ENCODE measurements at places on chromosomes 16 and 17.

- DNase-seq, result no peak
Measured at GRCh38 chr17:74202938-74203337, 540 bp upstream of the RPL38 start.

GRCh38 chr17:33497623-33498022 is 204.5 kb upstream of the ASIC2 start:
- no peak for DNase-seq

DNA sequence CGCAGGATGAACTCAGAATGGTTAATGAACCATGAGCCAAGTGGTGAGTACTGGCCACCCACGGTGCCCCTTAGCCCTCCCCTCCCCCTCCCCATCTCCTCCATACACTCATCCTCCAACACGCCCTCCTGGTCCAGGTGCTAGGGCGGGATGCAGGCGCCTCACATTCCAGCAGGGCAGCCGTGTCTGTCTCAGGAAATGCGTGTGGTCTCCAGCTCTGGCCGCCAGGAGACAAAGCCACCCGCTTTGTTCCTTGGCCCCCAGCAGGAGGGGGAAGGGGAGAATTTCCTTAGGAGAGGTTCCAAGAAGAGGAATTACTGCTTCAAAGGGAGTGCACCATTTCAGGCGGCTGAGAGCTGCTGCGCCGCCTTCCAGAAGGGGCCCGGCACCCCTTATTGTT is 29.7 kb upstream of the RMI2 start:
- no peak for DNase-seq

- no peak for DNase-seq
Measured at GRCh38 chr17:19578545-19578944, 44.9 kb downstream of the SLC47A1 start.

- no peak for DNase-seq
Measured at GRCh38 chr17:72590382-72590781, 469.6 kb downstream of the SOX9 start.

DNA sequence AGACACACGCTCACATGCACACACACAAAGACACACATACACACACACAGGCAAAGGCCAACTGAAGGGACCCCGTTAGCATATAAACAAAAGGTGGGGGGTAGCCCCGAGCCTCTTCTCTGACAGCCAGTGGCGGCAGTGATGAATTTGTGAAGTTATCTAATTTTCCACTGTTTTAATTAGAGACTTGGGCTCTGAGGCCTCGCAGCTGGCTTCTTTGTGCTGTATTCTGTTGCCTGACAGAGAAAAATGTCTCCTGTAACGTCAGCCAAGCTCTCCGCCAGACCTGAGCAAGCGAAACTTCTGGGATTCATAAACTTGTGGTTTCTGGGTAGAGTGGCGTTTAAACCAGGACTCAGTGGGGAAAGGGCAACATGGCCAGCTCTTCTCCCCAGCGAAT is 113.9 kb upstream of the FOXF1 start:
- DNase-seq, result no peak

DNA sequence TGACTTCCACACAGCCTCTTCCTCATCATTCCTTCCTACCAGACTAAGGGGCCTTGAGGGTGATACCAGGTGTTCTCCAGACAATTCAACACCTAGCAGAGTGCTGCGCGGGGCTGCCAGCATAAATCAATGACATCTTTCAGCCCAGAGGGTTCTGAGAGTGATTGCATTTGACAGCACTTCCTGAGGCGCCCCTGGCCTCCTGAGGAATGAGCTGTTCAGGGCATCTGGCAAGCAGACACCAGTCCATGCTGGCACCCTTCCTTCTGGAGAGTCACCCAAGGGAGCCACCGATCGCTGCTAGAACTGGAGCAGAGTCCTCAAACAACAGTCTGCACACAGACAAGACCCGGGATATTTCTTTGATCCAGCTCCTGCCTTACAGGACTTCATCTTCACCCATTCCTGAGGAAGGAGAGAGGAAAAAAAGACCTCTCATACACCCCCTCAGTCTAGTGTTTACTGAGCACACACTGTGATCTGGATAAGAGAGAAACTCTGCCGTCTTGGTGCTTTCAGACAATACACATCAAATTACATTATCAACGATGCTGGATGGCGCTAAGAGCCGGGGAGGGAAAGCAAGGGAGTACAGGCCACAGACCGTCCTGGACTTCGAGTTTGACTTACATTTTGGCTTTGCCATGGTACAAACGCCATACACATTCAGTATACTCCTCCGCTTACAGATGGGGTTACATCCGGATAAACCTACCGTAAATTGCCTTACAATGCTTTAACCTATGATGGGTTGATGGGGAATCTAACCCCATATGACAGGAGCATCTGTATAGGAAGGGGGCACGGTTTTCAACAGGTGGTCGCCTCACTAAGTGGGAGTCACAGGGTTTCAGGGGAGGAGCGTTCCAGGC is 23.0 kb downstream of the NPTX1 start:
- no peak for DNase-seq

- DNase-seq, result no peak
Measured at GRCh38 chr17:55742272-55743102, 8.4 kb upstream of the PCTP start.

GRCh38 chr17:61877837-61878236 is 14.5 kb upstream of the BRIP1 start:
- no peak for DNase-seq

DNA sequence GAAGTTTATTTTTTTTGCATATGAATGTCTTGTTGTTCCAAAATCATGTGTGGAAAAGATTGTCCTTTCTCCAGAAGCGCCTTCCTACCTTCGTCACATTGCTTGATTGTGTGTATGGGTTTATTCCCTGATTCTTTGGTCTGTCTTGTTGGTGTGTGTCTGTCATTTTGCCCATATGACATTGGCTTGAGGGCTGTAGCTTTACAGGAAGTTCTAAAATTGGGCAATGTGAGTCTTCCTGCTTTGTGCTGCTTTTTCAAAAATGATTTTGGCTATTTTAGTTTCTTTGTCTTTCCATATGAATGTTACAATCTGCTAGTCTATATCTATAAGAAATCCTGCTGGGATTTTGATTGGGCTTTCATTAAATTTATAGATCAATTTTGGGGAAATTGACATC is 217.2 kb downstream of the SNX29 start:
- DNase-seq, result peak; percentile 41

GRCh38 chr17:47959825-47960655 is 2.4 kb upstream of the PRR15L start:
- no peak for DNase-seq

DNA sequence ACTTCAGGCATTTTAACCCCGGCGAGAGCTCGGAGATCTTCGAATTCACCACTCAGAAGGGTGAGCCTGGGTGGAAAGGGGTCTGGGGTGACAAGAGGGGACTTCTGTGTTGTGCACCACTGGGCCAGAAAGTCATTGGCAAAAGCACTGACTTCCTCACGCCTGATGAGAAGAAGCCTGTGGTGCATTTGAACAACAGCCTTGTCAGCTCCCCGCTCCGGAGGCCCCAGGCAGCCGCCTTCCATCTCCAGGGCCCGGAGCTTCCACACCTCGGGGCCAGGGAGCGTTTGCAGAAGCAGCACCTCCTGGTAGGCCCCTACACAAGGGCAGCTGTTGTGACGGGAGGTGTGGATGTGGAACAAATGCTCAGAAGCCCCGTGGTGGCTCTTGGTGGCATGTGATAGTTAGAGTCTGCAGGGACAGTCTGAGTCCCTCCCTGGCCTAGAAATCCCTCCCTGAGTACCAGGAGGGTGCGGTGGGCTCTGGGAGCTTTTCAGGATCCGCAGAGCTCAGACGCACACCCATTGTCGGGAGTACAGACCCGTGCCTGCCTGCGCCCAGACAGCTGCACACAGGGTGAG is 9.7 kb downstream of the CACNG1 start:
- no peak for DNase-seq

GRCh38 chr16:67164599-67165061 is at the start of gene HSF4:
HSF4 (plus strand) TSS chr16:67164745; CDS start chr16:67164812, 67 bp downstream.
- peak; percentile 61 for DNase-seq

- DNase-seq, result no peak
Measured at GRCh38 chr16:73315645-73316044, 267.7 kb upstream of the ZFHX3 start.

GRCh38 chr16:12120982-12121652 is 144.6 kb downstream of the SNX29 start:
- no peak for DNase-seq

- DNase-seq, result peak; percentile 15
Measured at GRCh38 chr17:46895171-46895570, 27.8 kb upstream of the GOSR2 start.

- DNase-seq, result peak; percentile 32
Measured at GRCh38 chr16:57687363-57687929, 7.2 kb upstream of the DRC7 start.

GRCh38 chr17:66138120-66138519 is 53.8 kb downstream of the CEP112 start:
- DNase-seq, result no peak

- no peak for DNase-seq
Measured at GRCh38 chr16:30989469-30990047, 4.6 kb downstream of the HSD3B7 start.

DNA sequence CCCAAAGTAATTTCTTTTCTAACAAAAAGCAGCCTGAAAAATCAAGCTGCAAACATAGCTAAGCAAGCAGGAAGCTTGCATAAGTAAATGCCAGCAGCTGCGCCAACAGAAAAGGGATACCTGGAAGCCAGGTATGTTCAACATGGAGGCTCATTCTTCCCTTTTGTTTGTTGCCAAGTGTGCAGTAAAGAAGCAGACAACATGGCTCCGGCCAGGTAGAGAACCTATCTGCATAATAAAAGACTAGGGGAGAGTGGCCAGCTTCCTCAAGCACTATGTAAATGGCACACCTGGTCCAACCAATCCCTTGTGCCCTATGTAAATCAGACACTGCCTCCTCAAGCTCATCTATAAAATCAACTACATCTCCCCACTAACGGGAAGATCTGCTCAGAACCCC is 1407.0 kb downstream of the CDH11 start:
- DNase-seq, result no peak

DNA sequence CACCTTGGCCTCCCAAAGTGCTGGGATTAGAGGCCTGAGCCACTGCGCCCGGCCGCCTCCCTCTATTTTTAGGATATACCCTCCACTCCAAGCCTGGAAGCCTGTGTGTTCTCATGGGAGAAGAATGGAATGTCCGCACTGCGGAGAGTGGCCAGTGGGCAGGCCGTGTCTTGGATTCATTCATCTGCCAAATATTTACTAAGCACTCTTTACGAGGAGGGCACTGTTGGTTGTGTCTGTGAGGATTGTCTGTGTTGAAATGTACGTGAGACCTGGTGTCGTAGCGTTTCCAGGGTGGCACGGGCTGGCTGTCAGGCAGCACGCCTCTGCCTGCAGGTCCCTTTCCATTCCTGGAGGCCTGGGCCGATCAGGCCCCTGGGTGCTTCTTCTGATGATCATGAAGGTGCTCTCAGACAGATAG is 19.2 kb downstream of the PGS1 start:
- DNase-seq, result no peak

- peak; percentile 26 for DNase-seq
Measured at GRCh38 chr16:70419384-70420327, 19.2 kb downstream of the ST3GAL2 start.

GRCh38 chr16:78310990-78311561 is 211.6 kb downstream of the WWOX start:
- no peak for DNase-seq

GRCh38 chr17:72163474-72163873 is 42.7 kb downstream of the SOX9 start:
- no peak for DNase-seq

GRCh38 chr16:84827897-84828296 is 8.1 kb downstream of the CRISPLD2 start:
- DNase-seq, result no peak

GRCh38 chr17:4712526-4712925 is 2.1 kb downstream of the ARRB2 start:
- DNase-seq, result peak; percentile 62

- DNase-seq, result no peak
Measured at GRCh38 chr17:79075861-79076406, 1.3 kb downstream of the ENGASE start.

GRCh38 chr17:33964344-33964979 is 290.6 kb upstream of the CCL2 start:
- DNase-seq, result peak; percentile 53

- DNase-seq, result no peak
Measured at GRCh38 chr16:57478396-57479204, 7.7 kb downstream of the DOK4 start.

- DNase-seq, result no peak
Measured at GRCh38 chr16:26567356-26567755, 499.4 kb upstream of the C16orf82 start.

DNA sequence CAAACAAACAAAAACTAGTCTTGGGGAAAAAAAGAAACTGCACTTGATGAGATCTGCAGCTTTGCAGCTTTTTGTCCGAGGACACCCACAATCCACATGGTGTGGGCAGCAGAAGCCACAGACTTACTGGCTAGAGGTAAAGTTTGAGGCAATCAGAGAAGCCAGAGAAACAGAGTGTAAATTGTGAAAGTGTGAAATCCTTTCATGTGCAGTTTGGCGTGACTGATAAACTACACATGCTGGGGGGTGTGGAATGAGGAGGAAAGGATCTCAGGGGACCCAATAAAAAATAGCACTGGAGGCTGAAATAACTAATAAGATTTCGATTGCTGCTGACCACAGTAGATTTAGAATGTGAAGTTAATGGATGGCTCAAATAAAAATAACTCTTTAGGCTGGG is 42.4 kb upstream of the HOXB13 start:
- DNase-seq, result peak; percentile 3

GRCh38 chr16:84780544-84781376 is 39.0 kb upstream of the CRISPLD2 start:
- no peak for DNase-seq

DNA sequence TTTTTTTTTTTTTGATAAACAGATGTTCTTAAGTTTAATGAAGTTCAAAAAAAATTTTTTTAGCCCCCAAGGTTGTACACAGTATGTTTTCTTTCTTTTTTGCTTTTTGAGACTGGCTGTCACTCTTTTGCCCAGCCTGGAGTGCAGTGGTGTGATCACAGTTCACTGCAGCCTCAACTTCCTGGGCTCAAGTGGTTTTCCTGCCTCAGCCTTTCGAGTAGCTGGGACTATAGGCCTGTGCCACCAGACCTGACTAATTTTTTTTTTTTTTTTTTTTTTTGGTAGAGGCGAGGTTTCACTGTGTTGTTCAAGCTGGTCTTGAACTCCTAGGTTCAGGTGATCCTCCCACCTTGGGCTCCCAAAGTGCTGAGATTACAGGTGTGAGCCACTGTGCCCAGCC is 12.8 kb downstream of the ITGAE start:
- DNase-seq, result no peak

Measured in inflammatory macrophage treated with lipopolysaccharide for 4 hours (primary cell).